ENCODE measurements at places on chromosomes 5 and 9. TPM values are rescaled to one million over a fixed set of nuclear protein-coding genes. Genes with fewer than 3 reads are reported as not detected.

Gene UNC13B
- polyA plus RNA-seq, result 26.6 TPM

Gene F12
- polyA plus RNA-seq, result 8.6 TPM

Gene ZBED3
- 33.5 TPM for polyA plus RNA-seq

Gene PRSS3
- polyA plus RNA-seq, result 2.4 TPM

Gene YTHDC2
- 34.0 TPM for polyA plus RNA-seq

Gene RORB
- polyA plus RNA-seq, result 0.24 TPM

Gene ADRA1B
- polyA plus RNA-seq, result 2.4 TPM

Gene CAPSL
- not detected for polyA plus RNA-seq

Gene C1QTNF2
- 2.2 TPM for polyA plus RNA-seq

Gene SLCO6A1
- polyA plus RNA-seq, result not detected

Gene TMEM171
- polyA plus RNA-seq, result 3.2 TPM

Gene CYSRT1
- 12.3 TPM for polyA plus RNA-seq

Gene PDLIM4
- 14.5 TPM for polyA plus RNA-seq

Gene SHOC1
- polyA plus RNA-seq, result 0.85 TPM

Gene TAF11L10
- polyA plus RNA-seq, result not detected

Gene PKD2L2
- 0.20 TPM for polyA plus RNA-seq

Gene ADRB2
- polyA plus RNA-seq, result 0.81 TPM

Gene RPS14
- 1,824 TPM for polyA plus RNA-seq

Gene PTPRD
- 119 TPM for polyA plus RNA-seq

Gene PRDM9
- not detected for polyA plus RNA-seq

Gene LCNL1
- polyA plus RNA-seq, result 0.13 TPM

Gene ADAMTS2
- 9.8 TPM for polyA plus RNA-seq

Gene C9orf43
- 0.91 TPM for polyA plus RNA-seq

Gene GLE1
- polyA plus RNA-seq, result 30.7 TPM

Gene TTC33
- 22.0 TPM for polyA plus RNA-seq

Gene KIAA1958
- 5.7 TPM for polyA plus RNA-seq

Gene FOXD4L6
- not detected for polyA plus RNA-seq

Gene PCDHGA4
- polyA plus RNA-seq, result 2.5 TPM

Gene AGXT2
- 1.4 TPM for polyA plus RNA-seq

Gene C5orf63
- 21.1 TPM for polyA plus RNA-seq
